M059J (cell line): ENCODE measurements at places on chromosomes 3 and 15.

- no peak for DNase-seq
Measured at GRCh38 chr3:43411429-43411828, 125.1 kb downstream of the SNRK start.

GRCh38 chr15:71610728-71611552, 199.4 kb upstream of the NR2E3 start:
- no peak for DNase-seq

GRCh38 chr3:170614214-170614966, 28.5 kb upstream of the SLC7A14 start:
- DNase-seq, result peak; percentile 93

DNA sequence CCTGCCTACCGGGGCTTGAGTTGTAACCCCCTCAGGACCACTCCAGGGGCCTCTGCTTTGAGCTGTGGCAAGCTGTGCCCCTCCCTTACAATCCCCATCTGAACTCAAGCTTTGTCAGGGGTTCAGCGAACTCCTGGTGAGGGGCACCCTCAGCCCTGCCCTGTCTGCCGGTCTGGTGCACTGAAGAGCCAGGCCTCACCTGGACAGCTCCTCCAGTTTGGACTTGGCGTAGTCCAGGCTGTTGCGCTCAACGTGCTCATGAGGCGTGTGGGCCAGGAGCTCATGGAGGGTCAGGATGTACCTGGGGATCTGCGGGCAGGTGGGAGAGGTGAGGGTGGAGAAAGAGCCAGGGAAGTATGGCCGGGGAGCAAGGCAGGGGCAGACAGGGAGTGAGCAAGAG, 59.4 kb downstream of the RASGRF1 start:
- no peak for DNase-seq

DNA sequence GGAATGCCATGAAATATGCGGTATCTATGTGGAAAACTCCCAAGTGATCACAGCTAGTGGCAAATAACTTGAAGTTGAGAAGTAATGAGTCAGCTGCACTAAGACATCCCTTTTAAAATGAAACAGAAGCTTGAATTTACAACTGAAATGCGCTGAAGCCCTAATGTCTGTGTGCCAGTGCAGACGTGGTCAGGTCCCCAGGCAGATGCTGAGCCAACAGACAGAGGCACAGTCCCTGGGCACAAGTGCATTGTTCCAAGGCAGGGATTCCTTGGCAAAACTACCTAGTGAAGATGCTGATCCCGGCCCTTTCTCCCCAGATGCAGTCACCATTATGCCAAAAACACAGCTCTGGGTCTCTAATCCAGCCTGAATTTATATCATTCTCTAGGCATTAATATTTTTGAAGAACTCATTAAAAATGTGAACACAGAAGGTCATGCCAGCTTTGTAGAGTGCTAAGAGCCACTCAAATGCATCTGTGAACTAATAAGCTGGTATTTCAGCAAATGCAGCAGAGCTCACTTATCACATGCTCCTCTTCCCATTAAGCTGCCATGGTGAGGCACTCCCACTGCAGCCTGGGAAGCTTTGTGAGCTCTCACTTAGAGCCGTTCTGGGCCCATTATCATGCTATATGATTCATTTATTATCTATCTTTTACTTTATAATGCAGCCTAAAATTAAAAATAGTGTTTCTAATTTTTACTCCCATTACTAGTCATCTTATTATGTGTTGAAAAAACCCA, 200.1 kb downstream of the GABRB3 start:
- DNase-seq, result no peak

DNA sequence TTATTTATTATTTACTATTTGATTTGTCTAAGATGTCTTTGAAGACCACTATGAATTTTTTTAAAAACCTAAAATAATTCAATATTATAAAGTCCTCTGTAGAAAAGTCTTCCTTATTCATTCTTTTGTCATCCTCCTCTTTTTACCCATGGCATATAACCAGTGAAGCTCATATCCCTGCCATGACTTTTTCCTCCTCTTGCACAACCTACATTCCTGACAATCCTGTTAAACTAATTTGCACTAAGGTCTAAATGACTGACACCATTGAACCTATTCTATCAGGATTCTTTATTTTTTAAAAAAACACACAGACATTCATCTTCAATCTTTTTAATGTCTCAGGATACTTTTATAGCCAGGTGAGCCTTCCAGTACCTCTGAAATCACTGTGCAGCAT, 159.9 kb upstream of the SLC2A2 start:
- no peak for DNase-seq

DNA sequence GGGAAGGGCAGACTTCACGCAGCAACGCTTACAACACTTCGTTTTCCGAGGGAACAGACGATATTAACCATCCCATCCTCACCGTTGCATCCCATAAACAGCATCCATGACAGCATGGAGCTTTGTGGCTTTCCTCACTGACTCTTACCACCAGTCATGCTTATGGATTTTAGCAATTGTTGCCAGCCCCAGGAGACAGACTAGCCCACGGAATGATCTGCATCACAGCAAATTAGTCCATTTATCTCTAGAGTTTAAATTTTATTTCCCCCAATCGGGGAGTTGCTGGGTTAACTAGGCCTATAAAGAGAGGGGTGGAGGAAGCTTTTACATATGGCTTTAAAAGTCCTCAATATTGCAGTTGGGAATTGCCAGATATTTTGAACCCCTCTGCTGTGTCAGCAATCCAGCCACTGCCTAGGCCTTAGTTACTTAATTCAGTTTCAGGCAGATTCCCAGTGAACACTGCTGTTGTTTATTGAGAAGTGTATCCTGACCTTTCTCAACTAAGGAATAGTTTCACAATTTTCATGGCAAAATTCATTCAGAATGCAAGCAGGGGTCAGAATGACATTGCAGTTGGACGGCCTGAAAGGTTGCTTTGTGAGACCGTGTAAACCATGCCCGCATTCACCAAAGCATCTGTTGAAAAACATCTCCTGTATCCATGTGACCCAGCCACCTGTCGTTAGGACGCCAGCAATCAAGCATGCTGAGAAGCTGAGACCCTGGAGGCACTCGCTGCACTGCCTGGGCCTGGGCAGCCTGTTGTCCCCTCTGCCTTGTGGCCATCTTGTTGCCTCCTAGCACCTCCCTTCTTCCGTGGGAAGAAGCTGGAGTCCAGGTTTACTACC, 397.4 kb upstream of the TPM1 start:
- no peak for DNase-seq

DNA sequence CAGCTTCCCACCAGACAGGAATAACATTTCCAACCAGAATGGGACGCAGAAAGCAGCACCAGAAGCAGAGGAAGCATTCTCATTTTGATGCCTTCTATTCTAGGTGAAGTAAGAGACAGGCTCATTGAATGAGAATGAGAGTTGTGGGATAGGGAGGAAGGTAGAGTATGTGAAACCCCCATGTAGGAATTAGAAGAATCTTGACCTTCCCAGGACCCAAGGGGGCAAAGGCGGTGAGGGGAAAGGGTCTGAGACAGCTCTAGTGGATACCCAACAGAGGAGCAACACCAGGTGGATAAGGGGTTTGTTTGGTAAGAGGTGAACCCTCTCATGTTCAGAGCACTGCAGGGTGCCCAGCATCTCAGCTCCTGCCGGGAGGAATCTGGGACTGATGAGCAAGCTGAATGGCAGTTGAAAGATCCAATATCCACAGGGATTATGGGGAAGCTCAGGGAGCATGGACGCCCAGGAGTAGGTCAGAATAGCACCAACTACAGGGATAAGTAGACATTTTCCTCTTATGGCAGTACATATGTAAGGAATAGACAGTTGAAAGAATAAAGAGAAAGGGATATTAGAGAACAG, 77.0 kb downstream of the PLCL2 start:
- no peak for DNase-seq

DNA sequence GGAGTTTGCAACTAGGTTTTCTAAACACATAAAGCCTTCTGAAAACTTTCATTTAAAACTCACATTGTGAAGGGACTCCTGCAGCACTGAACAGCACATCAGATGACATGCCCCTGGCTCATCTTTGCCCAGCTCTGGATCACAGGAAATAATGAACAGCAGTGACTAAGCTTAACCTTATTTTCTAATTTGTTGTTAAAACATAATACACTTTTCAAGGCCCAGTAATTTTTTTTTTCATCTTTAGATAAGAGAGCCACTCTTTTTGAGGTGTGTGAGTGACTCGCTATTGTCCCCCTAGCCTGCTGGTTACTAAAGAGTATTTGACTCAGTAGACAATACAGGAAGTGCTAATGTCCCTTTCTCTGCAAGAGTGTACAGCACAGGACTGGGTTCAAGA, 204.0 kb downstream of the OSBPL10 start:
- peak; percentile 44 for DNase-seq

- peak; percentile 27 for DNase-seq
Measured at GRCh38 chr3:177150218-177150916, 46.9 kb downstream of the TBL1XR1 start.

- no peak for DNase-seq
Measured at GRCh38 chr3:187072511-187072910, 66.8 kb downstream of the RPL39L start.

DNA sequence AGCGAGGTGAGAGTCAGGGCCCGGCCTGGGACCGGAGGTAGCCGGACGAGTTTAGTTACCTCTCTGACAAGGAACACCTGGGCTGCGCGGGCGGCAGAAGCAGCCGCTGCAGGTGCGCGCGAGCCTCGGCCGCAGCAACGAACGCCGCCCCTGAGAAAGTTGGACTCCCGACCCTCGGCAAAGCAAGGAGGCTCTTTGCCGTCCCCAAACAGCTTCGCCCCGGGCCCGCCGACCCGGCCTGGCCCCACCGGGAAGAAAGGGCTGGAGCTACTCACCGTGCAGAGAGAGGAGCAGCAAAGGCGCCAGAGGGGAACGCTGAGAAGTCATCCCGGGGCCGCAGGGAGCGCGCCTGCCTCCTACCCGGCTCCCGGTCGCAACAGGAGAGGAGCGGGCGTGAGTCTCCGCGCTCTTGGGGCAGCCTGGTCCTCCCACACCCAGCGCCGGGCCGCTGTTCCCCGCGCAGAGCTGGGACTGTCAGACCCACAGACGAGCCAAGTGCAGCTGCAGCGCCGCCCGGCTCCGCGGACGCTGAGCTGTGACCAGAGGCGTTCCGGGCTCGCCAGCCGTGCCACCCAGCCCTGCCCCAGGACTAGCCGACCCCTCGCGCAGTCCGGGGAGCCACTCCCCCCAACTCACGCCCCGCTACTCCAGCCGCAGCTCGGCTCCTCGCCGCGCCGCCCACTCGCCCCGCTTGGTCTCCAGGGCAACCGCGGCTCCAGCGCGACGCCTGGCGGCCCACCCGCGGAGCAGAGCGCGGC, at the start of gene IGSF11:
Gene IGSF11, minus strand, starts transcription at position 591 of the 758 bp plus-strand sequence. Its CDS starts 264 bp downstream, at position 327.
- DNase-seq, result peak; percentile 55

DNA sequence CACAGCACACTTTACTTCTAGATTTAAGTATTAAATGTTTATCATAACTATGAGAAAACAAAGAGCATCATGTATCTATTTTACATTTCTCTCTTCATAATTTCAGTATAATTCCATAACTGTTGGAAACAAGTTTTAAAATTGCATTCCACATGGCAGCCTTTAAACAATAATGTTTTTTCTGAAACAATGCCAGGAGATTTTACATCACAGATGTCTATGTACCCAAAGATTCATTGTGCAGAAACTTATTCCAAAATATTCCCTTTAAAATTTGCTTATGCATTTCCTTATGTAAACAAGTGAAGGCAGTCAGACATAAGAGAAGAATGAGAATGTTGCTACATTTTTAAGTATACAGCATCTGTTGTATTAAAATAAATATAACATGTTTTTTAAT, 324.9 kb upstream of the COL8A1 start:
- no peak for DNase-seq

DNA sequence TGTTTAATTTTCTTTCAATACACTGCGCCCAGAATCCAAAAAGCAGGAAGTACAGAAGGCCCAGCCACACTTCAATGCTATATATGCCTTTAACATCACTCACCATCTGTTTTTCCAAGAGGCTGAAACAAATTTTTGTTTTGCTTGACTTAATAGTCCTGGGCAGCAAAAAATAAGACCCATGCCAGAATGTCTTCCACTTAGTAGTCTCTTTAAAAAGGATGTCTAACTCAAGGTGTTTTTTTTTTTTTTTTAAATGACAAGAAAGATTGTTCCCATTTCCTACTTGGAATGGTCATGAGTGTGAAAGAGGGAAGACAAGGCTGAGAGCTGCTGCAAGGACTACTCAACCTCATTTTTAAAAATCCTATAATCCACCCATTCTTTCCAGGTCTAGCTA, 590.3 kb upstream of the SGO1 start:
- no peak for DNase-seq

DNA sequence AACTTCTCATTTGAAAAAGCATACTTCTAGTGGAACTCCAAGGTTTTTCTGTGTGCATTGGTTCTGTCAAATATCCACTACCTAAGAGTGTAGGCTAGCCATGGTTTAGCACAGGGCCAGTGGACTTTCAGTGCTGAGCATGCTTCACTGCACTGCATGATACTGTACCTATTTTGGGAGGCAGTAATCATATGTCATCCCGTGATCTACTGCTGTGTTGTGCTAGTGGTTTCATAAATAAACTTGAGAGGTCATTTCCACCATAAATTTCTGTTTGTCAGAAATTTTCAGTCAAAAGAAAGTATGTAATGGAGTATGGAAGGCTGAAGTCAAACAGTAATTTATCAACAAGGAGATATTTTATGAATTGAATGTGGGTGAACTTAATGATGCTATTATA, 203.6 kb downstream of the ROBO1 start:
- DNase-seq, result peak; percentile 1

DNA sequence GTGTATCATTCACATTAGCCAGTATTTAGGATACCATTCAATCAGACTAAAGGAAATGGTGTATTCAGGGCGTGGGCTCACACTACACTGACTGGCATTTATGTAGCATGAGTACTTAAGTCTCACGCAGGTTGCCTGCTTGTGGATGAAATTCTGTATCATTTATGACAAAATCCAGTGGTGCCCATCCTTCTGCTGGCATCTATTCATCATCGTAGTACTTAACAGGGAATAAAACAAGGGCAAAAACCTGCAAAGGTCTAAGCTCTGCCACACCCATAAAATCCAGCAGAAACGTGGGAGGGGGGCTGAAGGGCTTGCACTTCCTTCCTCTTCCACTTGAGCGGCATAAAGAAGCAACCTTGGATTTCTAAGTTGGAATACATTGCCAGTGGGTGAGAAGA, 2.7 kb downstream of the GAP43 start:
- no peak for DNase-seq

GRCh38 chr15:70835415-70835814, 18.5 kb downstream of the LARP6 start:
- no peak for DNase-seq

GRCh38 chr3:138881233-138881632, 46.5 kb upstream of the PIK3CB start:
- DNase-seq, result peak; percentile 36

DNA sequence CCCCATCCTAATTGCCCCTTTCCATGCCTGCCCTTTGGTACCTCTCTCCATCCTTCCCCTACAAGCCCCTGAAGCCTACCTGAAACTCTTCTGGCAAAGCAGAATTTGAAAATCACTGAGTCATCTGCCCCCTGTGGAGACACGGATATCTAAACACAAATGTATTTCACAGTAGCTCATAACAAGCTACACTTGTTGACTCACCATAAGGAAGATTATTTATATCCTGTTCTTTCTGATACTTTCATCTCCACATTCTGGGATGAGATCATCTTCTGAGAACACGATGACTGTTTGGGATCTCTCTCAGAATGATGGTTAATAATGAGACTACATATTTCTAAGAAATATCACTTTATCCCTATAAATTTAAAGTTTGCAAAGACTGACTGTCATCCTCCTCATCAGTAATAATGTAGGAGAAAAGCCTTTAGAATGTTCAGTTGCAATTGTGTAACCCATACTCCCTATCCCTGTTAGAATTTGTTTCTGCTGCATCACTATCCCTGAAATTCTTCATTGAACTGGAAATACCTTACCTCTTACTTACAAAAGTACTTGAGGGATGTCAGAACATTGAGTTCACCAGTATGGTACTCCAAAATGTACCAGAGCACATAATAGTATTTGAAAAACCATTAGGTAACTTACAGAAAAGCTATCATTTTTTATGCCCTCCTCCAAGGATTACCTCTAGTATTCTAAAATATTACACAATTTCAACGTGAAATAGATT, 116.1 kb upstream of the IL12A start:
- DNase-seq, result peak; percentile 93
